ENCODE measurements at places on chromosomes 5 and 9.

GRCh38 chr5:173703466-173703865 is 87.0 kb upstream of the BOD1 start:
- no peak for DNase-seq

GRCh38 chr5:40829748-40830533 is 5.1 kb downstream of the RPL37 start:
- DNase-seq = no peak

DNA sequence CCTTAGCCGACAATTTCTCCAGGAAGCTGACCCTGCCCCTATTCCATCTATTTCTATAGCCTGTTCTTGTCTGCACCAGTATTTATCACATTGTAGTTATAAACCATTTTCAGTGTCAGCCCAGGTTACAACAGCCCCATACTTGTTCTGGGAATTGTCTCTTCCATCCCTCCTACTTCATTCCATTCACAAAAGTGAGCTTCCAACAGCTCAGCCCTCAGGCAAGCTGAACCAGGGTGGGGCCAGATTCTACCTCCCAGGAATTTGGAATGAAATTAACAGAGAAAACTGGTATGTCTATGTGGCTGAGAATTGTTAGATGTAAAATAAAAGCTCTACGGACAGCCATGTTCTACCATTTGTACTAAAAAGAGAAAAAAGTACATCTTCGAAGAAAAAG is 36.1 kb downstream of the STRBP start:
- DNase-seq = no peak

- DNase-seq = no peak
These were observed 295.7 kb downstream of the DNAH5 start for GRCh38 chr5:13648822-13649221.

- no peak for DNase-seq
These were observed 35.6 kb downstream of the DAPK1 start for GRCh38 chr9:87533271-87533670.

GRCh38 chr9:105967797-105968196 is 273.5 kb downstream of the TMEM38B start:
- no peak for DNase-seq

DNA sequence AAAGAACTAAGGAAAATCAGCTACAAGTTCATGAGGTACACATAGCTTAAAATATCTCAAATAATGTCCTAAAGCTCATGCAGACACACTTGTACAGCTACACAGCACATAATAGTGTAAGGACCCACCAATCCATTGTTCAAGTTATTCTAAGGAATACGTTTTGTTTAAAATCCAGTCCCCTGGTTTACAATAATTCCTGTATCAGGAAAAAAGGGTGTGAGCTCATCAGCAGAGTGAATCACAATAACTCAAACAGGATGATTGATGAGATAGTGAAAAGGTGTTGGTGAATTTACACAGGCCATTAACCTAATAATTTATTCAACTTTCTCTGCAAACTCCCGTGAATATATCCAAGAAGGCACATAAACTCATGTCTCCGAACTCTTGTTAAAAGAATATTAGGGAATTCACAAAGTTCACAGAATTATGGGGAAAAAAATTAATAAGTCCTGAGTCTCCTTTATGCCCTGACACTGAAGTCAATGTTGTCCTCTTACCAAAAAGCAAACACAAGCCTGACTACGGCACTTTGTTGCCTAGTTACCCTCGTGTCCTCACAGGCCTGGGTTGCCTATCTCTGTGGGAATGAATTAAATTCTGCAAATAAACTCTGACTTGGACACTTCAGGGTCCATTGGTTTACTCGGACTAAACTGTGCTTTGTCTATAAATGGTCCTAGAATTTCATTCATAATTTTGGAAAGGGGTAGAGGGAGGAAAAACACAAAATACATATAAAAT is 142.8 kb upstream of the PDE4D start:
- DNase-seq = no peak

DNA sequence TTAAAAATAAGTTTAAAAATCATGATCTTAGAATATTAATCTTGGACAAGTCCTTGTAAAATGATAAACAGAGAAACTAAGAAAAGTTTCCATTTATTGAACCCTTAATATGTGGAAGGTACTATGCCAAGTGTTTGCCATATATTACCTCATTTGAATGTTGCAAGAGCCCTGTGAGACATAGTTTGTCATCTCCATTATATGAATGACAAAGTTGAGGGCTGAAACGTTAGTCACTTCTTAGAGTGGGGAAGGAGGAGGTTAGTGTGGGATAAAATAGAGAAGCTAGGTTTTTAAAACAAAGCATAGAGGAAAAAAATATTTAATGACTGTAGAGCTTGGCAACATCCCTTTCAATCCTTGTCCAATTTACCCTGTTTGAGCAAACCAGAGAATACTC is 2.0 kb downstream of the TNC start:
- DNase-seq = no peak

GRCh38 chr9:89917861-89918260 is 313.0 kb downstream of the GADD45G start:
- DNase-seq = no peak

DNA sequence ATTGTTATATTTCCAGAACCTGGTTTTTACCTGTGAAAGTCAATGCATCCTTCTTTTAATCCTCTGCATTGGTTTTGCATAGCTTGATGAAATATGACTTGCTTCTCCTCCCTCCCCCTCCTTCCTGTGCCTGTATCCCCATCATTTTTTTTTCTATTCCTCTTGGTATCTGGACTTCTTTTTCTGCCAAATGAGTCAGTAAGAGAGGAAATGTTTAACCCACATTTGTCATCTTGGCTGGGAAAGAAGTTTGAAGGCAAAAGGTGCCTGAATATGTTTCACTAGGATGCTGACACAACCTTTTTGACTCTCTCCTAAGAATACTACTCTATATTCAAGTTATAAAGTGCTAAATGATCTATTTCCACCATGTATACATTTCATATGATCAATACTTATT is 35.5 kb upstream of the CDKN2B start:
- DNase-seq = no peak

DNA sequence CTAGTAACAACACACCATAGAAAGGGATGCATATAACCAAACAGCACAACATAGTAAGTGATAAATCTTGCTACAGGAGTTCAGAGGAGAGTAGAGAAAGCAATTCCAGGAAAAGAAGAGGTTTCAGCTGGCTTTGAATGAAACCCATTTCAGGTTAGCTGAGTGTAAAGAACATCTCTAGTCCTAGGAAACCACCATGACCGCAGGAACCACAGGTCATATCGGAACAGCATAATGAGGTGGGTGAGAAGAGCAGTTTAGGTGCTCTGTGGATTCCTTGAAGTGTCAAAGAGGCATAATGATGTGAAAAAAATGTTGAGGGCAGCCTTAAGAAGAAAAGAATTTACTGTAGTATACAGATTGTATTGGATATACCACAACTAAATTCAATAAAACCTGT is 507.5 kb downstream of the MTRR start:
- DNase-seq = no peak

DNA sequence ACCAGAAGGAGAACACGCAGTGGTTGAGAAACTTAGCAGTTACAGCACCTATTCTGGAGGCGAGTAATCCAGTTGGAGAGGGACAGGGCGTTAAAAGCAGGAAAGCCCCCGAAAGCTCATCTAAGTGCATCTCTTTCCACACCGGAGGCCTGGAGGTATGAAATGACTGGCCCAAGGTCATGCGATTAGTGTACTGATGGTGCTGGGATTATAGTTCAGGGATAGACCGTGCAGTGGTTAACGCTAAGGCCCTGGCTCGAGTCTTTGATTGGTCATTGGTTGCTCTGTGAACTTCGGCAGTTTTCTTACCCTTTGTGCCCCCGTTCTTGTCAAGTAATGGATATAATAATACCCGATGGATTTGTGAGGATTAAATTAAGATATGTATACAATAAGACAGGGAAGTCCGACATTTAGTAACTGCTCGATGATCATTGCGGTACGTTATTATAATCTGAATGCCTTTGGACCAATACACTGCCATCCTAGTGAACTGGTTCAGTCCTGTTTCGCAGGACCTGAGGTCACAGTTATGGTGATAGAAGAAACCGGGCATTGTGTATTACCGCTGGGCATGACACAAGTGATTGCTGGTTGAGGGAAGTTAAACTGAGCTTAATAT is 960 bp downstream of the CANX start:
- no peak for DNase-seq

DNA sequence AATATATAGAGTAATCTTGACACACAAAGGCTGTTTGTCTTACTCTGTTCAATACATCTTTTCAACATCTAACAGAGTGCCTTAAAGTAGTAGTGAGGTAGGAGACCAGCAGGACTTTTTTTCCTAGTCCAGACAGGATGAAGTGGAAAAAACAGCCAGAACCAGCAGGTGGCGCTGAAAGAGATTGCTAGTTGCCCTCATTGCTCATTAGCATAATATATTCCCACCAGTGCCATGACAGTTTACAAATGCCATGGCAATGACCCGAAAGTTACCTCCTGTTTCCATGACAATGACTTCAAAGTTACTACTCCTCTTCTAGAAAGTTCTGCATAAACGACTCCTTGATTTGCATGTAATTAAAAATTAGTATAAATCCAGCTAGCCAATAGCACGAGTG is 387.4 kb downstream of the ACTL7B start:
- peak; percentile 84 for DNase-seq

DNA sequence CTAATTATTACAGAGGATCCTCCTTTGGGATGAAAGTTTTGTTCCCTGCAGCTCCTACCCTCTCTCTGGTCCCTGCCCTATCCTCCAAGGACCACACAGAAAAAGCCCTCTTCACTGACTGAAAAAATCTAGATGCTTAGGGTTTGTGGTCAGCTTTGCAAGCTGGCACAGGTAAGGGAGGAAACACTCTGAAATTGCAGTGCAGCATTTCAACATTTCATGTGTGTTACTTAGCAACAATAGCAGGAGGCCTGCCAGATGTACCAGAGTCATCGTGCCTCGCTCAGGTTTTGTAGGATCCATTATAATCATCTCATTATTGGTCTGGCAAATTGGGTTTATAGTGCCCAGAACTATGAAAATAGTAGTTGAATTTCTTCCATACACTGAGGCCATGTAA is 109.5 kb downstream of the PALM2AKAP2 start:
- DNase-seq = no peak

- DNase-seq = no peak
These were observed 910 bp downstream of the TDRD7 start for GRCh38 chr9:97412626-97413385.

DNA sequence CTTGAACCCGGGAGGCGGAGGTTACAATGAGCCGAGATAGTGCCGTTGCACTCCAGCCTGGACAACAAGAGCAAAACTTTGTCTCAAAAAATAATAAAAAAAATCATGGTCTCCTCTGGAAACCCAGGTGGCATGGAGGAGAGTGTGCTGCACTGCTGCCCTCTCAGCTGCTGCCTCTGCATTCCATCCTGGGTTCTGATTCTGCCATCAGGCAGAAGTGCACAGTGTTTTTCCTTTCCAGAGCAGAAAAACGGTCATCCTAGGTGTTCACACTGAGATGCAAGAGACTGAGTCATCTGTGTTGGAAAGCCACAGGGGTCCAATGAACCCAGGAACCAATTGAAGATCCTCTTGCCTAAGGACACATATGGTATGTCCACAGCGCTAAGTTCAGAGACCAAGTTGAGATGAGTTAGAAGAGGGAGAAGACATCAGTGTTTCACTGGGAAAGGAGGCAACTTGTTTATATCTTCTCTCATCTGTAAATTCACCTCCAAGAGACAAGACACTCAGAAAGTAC is 88.8 kb upstream of the DMRT1 start:
- DNase-seq = no peak

DNA sequence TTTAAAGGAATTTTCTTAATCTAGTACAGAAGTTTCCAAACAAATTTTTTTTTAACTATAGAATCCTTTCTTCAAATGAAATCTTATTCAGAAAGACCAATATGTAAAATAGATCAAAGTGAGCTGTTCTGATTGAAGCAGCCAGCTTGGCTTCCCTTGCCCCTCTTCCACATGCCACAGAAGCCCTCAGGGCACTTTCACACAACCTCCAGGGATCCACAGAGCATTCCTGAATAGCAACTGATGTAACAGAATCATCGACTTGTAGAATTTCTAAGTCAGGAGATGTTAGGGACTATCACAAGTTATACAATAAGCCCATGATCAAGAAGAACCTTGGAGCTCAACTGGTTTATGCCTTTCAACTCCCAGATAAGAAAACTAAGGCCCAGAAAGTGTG is 427.8 kb upstream of the C9orf72 start:
- no peak for DNase-seq

DNA sequence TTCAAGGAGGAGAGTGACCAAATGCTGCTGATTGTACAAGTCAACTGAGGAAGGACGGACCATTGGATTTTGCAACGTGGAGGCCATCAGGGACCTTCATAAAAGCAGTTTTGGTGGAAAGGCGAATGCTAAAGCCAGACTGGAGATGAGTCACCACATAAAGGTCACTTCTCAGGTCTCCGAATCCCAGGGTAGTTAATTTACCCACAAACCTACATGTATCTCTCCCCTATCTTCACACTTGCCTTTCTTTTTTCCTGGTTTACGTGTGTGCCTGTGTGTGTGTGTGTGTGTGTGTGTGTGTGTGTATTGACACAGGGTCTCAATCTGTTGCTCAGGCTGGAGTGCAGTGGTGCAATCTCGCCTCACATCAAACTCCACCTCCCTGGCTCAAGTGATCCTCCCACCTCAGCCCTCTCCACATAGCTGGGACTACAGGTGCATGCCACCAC is 4.6 kb upstream of the CTNNA1 start:
- no peak for DNase-seq

DNA sequence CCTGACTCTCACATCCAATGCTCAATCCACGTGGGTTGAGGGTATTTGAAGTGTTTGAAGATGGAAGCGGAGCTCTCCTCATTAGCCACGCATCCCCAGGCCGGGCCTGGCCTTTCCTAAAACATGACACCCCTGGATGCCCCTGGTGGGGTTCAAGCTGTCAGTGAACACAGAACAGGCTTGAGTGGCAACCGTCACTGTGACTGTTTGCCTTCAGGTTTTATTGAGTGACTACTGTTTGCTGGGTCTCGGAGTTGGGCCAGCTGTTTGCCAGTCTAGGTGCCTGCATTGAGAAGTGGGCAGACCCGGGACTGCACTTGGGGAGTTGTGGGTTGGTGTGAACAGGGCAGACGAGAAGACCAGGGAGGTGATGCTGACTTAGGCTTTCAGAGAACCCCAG is 7.8 kb upstream of the OLFM1 start:
- DNase-seq = no peak

- peak; percentile 72 for DNase-seq
These were observed 272.6 kb downstream of the FANCC start for GRCh38 chr9:95044731-95045508.

- DNase-seq = peak; percentile 92
These were observed 234.4 kb upstream of the DAPK1 start for GRCh38 chr9:87263291-87263690.

- no peak for DNase-seq
These were observed 4.9 kb downstream of the NR4A3 start for GRCh38 chr9:99826579-99826978.

DNA sequence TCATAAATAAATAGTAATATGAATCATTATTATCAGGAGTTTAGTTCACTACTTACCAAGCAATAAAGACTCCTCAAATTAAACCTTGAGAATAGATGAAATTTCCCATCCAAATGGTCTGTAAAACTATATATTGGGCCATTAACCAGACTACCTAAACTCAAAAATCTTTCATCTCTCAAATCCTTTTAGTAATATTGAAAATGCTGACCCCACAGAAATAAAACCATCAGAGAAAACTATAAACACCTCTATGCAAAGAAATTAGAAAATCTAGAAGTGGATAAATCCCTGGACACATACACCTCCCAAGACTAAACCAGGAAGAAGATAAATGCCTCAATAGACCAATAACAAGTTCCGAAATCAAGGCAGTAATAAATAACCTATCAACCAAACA is 723.2 kb downstream of the TLE4 start:
- no peak for DNase-seq

All from H1 (cell line).